ENCODE measurements at places on chromosomes 12 and 14.

DNA sequence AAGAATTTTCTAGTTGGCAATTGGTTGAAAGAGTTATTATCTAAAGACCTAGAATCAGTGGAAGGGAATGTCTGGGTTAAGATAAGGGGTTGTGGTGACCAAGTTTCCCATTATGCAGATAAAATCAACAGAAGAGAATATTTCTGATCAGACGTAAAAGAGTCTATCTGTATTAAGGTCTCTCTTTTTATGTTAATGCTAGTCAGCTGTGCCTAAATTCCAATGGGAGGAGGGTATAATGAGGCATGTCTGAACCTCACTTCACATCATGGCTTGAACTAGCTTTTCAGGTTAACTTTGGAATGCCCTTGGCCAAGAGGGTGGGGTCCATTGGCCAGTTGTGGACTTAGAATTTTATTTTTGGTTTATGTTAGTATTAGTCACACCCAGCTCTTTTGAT, 34.3 kb upstream of the CHST11 start:
- no peak for DNase-seq

DNA sequence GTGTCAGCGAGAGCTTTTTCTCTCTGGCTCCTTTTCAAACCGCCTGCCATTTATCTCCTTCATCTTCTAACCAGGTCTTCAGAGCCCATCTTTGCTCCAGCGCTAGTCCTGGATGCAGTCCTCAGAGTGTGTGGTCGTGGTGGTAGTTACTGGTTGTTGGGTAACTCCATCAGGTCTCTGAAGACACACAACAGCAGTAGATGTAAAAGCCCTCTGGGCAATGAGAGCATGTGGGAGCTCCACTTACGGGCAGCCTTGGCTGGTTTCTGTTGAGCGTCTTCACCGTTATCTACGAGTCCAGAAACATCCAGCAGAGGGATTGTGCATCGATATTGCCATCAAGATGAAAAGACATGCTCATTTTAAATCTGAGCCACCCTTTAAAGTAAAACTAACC, 61.2 kb downstream of the FBXL14 start:
- DNase-seq: no peak

- DNase-seq: no peak
Observed at GRCh38 chr12:30357766-30358490, 337.7 kb downstream of the IPO8 start.

GRCh38 chr12:111429828-111430432, 24.2 kb downstream of the SH2B3 start:
- no peak for DNase-seq

DNA sequence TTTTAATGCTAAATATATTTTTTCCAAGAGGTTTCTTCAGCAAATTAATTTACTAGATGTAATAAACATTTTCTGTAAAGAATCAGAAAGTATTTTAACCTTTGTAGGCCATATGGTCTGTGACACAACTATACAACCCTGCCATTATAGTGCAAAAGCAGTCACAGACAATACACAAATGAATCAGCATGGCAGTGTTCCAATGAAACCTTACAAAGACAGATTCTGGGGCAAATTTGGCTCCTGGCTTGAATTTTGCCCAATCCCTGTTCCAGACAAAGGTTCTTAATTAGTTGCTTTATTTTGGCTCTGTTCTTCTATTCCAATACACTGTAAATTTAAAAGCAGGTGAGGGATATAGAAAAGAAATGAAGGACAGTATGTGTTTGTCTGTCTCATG, 352.5 kb downstream of the C12orf50 start:
- no peak for DNase-seq

GRCh38 chr12:119949145-119949544, 39.9 kb upstream of the BICDL1 start:
- no peak for DNase-seq

DNA sequence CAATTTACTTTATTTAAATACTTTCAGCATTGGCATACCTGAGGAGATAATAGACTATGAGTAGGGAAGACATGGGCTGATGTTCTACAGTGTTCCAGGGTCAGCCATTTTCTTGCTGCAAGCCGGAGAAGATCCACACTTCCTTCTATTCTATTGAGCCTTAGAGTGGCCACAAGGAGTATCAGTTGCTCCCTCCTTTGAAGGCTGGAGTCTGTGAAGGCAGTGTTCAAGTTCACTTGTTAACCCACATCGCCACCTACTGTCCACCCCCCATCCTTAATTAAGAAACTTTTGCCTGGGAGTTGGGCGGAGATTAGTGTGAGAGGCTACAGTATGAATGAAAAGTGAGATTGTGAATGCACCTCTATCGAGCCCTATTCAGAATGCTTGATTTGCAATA, 666.6 kb downstream of the NRXN3 start:
- DNase-seq: peak; percentile 67

DNA sequence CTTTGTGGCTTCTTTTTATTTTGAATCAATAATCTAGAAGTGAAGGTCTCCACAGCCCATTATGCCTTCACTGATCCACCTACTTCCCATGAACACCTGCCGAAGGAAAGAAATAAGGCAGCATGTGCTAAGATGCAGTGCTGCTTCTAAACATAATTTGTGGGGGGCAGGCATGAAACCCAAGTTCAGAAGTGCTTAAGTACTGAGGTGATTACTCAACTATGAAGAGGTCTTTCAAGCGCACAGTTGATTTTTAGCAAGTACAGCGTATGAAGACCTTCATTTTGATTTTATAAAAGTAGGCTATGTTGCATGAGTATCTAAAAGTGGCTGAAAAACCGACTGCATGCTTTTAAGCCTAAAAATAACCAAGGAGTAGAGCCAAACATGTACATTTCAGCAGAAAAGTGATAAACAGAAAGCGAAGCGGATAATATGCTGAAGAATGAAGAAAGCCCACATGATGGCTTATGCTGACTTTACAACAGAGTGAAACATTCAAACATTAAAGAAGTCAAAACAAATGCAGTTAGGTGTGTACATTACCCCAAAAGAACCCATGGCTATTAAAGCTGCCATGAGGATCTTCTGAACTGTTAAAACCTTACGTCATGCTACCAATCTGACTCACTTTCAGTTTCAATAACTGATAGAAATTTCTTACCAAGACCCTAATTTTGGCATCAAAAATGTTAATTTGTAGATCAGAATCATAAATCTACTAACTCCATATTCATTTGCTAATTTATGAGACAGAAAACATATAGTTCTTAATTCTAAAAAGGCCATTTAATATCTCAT, 29.3 kb downstream of the KICS2 start:
- no peak for DNase-seq

GRCh38 chr12:93714382-93714781, 37.2 kb downstream of the CRADD start:
- DNase-seq: peak; percentile 44

GRCh38 chr14:47435331-47435965, 240.0 kb downstream of the MDGA2 start:
- no peak for DNase-seq

- DNase-seq: peak; percentile 49
Observed at GRCh38 chr14:75578786-75579337, 442 bp downstream of the FLVCR2 start.

DNA sequence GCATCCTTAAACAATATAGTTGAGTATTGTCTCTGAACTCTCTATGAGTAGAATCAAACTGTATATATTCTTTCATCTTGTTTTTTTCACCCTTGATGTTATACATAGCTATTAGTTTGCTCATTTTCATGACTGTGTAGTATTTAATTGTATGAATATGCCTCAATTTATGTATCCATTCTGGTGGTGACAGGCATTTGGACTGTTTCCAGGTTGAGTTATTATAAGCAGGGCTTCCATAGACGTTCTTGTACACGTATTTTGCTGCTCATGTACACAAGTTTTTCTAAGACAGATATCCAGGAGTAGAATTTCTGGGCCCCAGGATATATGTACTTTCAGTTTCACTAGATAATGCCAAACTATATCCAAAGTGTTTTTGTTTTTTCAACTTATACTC, 211.4 kb downstream of the NTF3 start:
- no peak for DNase-seq

DNA sequence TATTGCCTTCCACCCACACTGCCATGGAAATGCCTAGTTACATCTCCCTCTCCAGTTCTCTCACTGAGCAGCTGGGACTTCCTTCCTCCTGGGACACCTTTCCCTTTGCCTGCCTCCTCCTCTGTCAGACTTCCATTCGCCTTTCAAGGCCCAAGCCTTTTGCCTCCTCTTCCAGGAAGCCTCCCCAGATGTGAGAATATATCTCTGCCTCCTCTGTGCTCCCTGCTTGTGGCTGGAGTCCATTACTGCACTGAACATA, 3.1 kb downstream of the IFI27L2 start:
- no peak for DNase-seq

DNA sequence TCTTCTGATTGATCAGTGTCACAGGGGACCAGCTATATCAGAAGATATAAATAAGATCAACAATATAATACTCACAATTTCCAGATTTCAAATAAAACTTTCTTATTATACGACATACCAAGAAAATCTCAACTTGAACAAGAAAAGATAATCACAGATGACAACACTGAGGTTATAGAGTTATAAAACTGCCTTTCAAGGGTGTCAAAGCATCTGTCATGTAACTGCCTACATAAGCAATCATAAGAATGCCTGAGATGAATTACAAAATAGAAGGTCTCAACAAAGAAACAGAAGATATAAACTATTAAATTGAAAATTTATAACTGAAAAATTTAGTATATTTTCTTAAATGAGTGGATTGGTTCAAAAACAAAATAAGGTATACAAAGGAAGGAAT, 659.2 kb downstream of the SLC16A7 start:
- DNase-seq: no peak

GRCh38 chr14:22955702-22956569, 954 bp downstream of the HAUS4 start:
- no peak for DNase-seq

- peak; percentile 88 for DNase-seq
Observed at GRCh38 chr12:32051511-32052211, 55.0 kb upstream of the BICD1 start.

GRCh38 chr12:49948866-49949845, 1.4 kb upstream of the AQP2 start:
- no peak for DNase-seq

DNA sequence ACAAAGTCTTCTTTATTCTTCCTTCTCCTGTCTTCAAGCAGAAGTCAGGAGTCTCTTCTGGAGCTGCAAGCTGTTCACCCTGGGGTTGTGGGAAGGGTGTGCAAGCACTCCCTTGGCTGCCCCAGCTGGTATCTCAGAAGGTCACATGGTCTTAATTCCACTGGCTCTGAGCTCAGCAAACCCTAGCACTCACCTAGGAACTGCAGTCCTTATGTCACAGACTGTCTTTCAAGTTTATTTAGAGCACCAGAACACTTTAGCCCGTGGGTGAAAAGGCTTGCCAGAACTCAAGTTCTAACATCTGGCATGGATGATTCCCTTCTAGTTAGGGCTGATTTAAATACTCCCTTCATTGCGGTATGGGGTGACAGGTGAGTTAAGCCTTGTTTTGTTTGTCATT, 379.0 kb downstream of the CCER1 start:
- no peak for DNase-seq

DNA sequence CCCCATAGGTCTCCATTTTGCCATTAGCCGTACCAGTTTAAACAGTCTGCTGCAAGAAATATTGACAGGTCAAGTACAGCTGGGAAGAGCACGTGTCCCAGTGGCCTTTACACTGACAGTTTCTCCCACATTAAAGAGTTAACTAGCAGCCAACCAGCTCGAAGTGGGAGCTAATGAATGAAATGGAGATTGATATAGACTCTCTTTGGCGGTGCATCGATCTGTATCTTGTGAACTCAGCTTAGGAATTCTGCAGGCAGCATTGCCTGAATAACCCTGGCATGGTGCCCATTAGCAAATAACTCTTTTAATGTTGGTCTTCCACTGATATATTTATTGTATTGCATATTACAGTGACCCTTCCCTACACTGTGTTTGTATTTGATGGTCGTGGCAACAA, 319.4 kb downstream of the EGLN3 start:
- no peak for DNase-seq

GRCh38 chr12:56160193-56160763, 2.1 kb downstream of the MYL6 start:
- DNase-seq: peak; percentile 58

DNA sequence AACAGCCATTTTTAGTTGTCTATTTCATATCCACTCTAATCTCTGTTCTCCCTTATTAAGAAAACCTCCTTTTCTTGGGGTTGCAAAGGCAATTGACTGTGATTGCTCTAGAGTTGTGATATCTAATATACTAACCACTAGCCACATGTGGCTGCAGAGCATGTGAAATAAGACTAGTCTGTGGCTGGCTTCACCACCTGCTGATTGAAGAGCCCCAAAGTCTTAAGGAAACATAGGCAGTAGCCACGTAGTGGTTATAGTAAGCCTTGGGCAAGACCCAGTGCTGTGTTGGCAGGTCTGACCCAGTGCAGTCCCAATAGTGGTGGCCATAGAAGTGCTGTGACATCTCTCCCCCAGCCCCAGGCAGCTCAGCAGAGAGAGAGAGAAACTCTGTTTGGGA, 28.4 kb upstream of the ATP2B1 start:
- no peak for DNase-seq

DNA sequence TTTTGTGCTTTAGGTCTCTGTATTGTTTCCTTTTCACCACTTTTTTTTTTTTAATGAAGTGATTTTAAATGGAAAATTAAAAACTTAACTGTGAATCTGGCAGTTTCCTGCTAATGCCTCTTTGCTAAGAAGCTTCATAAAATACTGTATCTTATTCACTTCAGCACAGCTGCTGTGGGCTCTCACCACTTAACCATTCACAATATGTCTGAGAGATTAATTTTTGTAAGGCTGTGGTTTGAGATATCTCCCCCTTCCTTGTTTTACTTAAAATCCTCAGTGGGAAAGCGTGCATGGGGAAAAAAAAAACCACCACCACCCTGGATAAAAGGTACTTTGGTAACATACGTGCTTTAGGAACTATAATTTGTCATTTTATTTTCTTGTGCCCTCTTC, 115.9 kb downstream of the ETV6 start:
- DNase-seq: no peak

- no peak for DNase-seq
Observed at GRCh38 chr14:104758981-104759969, 6.3 kb downstream of the SIVA1 start.

- no peak for DNase-seq
Observed at GRCh38 chr12:126989532-126989931, 1277.4 kb upstream of the TMEM132C start.

DNA sequence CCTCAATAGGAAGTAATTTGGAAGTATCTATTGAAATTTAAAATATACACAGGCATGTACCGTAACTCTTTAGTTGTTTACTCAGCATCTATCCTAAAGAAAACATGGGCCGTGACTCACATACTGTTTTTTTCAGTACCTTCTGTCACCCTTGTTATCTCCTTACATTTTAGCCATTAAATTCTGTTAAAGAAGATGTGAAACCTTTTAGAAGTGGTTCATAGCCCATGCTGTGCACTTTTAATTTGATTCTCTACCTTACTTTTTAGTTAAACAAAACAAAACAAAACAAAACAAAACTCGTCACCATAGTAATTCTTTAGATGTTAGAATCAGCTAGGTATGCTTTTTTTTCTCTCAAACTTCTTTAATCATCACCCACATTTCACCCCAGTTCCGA, 494.4 kb upstream of the RGS6 start:
- DNase-seq: no peak

DNA sequence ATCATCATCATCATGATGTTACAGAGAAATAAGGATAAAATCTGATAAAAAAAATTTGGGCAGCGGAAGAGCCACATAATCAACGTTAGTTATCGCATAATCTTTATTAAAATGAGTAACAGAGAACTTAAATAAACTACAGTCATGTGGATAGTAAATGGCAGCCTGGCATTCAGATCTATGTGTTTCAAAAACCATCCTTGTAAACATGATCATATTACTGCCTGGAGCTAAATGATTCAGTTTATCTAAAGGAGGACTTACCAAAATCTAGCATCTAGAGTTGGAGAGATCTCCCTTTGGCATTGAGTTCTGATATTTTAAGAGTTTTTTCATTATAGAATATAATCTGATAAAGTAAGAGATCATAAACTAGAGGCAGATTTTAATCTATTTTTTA, 200.1 kb upstream of the MGAT4C start:
- DNase-seq: no peak

Data from SJSA1 (cell line).